ENCODE measurements at places on chromosomes 5 and 9. TPM values are rescaled to one million over a fixed set of nuclear protein-coding genes. Genes with fewer than 3 reads are reported as not detected.

The SYNPO gene
- 86.9 TPM for polyA plus RNA-seq

The FBXL7 gene
- 21.1 TPM for polyA plus RNA-seq

The RFK gene
- 23.9 TPM for polyA plus RNA-seq

The SLC25A25 gene
- polyA plus RNA-seq: 28.6 TPM

The PTTG1 gene
- 4.0 TPM for polyA plus RNA-seq

The SPATA31A3 gene
- not detected for polyA plus RNA-seq

The CCNO gene
- polyA plus RNA-seq: 0.13 TPM

The ACTBL2 gene
- polyA plus RNA-seq: not detected

The ANKRD55 gene
- 0.23 TPM for polyA plus RNA-seq

The ADAMTS13 gene
- 3.8 TPM for polyA plus RNA-seq

The SPATA31C1 gene
- polyA plus RNA-seq: not detected

The PELO gene
- 6.3 TPM for polyA plus RNA-seq

The RALGPS1 gene
- polyA plus RNA-seq: 6.6 TPM

The NR5A1 gene
- 45.2 TPM for polyA plus RNA-seq

The FGF1 gene
- 0.44 TPM for polyA plus RNA-seq

The KIF4B gene
- polyA plus RNA-seq: not detected

The EEIG1 gene
- 17.9 TPM for polyA plus RNA-seq

The INSL6 gene
- not detected for polyA plus RNA-seq

The ABO gene
- 21.1 TPM for polyA plus RNA-seq

The ARAP3 gene
- polyA plus RNA-seq: 6.1 TPM

The PFDN1 gene
- polyA plus RNA-seq: 61.3 TPM

The GZMA gene
- 1.5 TPM for polyA plus RNA-seq

The RNF145 gene
- 39.0 TPM for polyA plus RNA-seq

The STOM gene
- 203 TPM for polyA plus RNA-seq

The LECT2 gene
- not detected for polyA plus RNA-seq

The DMRT1 gene
- polyA plus RNA-seq: not detected

The TBC1D2 gene
- 1.7 TPM for polyA plus RNA-seq

The SAP30L gene
- 58.2 TPM for polyA plus RNA-seq

The KIF12 gene
- polyA plus RNA-seq: 0.54 TPM

The FAM153A gene
- 3.9 TPM for polyA plus RNA-seq

The OTULINL gene
- polyA plus RNA-seq: 5.6 TPM

The DMXL1 gene
- 11.9 TPM for polyA plus RNA-seq

The CCDC69 gene
- polyA plus RNA-seq: 27.8 TPM

The IRF1 gene
- 26.7 TPM for polyA plus RNA-seq

The FLT4 gene
- polyA plus RNA-seq: 12.2 TPM

The FOXD4L3 gene
- not detected for polyA plus RNA-seq

The SPATA31E1 gene
- not detected for polyA plus RNA-seq

The DNM1 gene
- 7.6 TPM for polyA plus RNA-seq

The ALDH1B1 gene
- 11.8 TPM for polyA plus RNA-seq

The GARIN3 gene
- not detected for polyA plus RNA-seq

The DOCK2 gene
- 8.1 TPM for polyA plus RNA-seq

The COL15A1 gene
- 28.9 TPM for polyA plus RNA-seq

The PDGFRB gene
- polyA plus RNA-seq: 183 TPM

The C9orf50 gene
- not detected for polyA plus RNA-seq

The TSLP gene
- 1.4 TPM for polyA plus RNA-seq

The CMYA5 gene
- 15.1 TPM for polyA plus RNA-seq

The INSL4 gene
- polyA plus RNA-seq: not detected

Data from ovary (tissue), 10 donors.